ENCODE measurements at places on chromosomes 4 and X.

DNA sequence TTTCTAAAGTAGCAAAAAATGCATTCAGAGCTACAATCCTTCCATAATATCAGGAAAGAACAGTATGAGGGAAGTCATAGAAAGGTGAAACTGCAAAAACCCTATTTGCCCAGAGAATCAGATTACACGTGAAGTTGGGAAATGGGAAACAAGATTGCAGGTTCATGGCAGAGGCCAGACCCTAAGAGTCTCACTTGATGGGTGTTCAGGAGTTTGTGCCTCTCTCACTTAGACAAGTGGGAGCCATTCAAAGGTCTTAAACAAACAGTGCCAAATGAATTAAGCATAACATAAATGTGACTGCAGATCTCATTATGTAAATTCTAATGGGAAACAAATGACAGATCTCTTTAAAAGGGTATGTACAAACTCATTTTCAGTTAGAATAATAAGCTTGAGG is 91.6 kb downstream of the ARAP2 start:
- DNase-seq, result peak; percentile 59

DNA sequence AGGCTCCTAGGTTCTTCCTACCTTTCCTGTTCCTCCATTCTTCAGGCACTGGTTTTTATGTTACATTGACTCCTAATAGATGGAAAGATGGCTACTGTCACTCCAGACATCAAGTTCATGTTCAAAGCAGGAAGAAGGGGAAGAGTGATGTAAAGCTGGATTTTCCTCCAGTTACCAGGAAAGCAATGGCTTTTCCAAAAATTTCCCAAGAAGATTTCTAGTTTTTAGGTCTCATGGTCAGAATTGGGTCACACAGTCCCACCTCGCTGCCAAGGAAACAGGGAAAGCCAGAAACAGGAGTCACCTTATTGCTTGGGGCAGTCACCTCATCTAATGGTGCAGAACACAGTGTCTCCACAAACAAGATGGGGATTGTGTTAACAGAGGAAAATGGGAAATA is 21.5 kb downstream of the RXFP1 start:
- no peak for DNase-seq

GRCh38 chr4:1873776-1874175 is 2.6 kb downstream of the NSD2 start:
- no peak for DNase-seq

- DNase-seq, result no peak
These were observed 2337.6 kb downstream of the PCDH7 start for GRCh38 chr4:33057736-33058135.

DNA sequence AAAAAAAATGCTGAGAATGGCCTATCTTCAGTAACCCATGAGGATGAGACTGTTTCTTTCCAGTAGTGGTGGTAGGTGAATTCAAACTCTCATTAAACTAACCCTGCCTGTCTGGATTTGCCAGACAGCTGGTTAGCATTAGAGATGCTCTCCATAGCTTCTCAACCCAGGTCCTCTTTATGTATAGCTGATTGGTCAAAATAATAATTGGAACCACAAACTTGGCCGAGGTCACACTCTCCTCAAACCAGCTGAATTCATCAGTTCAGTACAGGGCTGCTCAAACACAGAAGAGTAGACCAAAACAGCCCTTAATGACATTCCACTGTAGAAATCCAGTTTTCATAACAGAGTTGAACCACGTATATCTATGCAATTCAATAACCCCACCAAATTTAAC is 85.3 kb downstream of the HCCS start:
- DNase-seq, result no peak

DNA sequence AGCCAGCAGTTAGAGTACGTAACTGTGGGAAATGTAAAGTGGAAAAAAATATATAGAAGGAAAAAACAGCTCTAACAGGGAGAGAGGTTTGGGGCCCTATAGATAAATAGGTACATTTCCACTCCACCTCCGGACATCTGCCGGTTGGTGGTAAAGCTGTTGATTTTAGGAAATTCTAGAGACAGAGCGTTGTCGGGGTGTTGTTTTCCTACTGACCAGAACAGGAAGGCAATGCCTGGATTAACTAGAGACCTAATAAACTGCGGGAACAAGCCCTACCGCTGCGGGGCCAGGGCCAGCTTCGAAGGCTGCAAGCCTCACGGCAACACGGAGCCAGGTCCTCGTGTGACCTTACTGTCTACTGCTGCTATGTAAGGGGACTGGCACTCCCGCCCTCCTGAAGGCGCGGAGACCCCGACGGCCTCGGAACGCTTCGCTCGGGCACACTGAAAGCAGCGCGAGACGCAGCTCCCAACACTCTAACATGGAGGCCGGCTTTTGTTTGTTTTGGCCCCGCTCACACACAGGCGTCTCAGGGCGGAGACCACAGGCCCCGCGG is 702 bp upstream of the CDKN2AIP start:
- no peak for DNase-seq

DNA sequence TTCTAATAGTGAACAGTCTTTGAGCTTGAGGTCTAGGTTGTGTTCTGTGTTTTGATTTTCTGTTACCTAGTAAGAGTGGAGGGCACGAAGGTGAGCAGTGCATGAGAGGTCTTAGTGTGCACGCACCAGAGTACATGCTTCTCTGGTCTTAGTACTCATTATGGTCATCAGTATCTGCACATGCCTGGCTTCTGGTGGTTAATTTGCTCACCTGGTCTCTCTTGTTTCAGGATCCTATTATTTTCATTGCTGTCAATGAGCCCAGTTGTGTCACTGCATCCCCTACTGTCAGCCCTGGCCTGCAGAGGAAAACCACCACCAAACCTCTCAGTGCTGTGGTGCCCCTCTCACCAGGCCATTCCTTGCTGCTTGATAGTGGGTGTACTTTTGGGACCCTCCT is 54.8 kb downstream of the NSUN7 start:
- no peak for DNase-seq

DNA sequence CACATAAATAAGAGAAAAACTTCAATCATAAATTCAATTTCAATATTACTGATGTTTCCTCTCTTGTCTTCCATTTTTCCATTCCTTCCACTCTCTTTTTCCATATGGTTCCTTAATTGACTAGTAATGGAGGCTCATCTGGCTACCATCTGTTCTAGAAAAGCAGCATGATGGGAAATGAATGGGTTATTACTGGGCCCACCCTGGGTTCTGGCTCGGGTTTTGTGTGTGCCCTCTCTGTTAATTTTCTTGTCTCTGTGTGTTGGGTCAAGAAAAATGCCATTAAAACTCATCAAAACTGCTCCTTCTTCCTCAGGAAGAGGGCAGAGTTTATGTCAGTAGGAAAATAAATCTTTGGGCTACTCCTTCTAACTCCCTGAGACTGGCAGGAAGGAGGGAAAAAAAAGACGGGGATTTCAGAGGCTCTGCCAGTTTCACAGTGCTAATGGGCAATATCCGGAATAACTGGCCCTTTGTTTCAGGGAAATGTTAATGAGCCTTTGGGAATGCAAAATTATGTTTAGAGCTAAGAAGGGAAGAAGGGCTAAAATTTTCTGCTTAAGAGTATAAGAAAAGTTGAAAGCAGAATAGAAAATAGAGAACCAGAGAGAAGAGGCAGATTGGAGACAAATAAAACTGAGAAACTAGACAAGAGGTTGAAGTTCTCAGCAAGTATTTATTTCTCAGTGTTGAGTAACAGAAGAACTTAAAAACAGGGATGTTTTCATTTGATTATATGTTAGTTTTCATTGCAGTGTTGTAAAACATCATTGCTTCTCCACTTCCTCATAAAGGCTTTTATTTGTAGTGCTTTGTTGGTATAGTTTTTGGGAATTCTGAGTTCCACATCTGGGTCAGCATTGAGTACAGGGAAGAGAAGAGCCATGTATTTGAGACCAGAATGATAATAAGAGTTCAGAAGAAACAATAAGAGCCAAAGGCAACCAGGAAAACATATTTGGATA is 19.7 kb downstream of the GABRB1 start:
- no peak for DNase-seq

DNA sequence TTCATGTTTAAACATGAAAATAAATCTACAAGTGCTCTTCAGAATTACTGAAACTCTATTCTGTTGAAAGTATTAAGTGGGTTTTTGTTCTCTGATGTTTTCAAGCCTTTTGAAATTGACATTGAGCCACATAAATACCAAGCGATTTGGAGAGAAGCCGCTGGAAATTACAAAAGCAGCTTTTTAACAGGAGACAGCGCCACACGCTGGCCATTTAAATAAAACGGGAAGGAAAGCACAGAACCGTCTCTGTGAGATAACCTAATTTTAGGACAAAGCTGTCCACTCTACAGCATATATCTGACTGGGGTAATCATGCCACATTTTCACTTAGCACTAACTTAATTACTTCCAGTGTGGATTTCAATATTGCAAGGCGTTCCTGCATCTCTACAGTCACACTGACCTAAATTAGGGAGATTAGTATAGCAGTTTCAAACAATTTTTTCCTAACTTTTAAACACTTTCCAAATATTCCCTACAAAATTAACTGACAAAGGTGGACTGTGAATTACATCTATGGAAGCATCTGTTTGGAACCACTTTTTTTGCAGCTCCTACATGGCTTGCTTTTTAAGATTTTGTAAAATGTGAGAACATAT is 6.8 kb upstream of the ANOS1 start:
- DNase-seq, result no peak

GRCh38 chr4:99221980-99222379 is 2.9 kb upstream of the ADH6 start:
- DNase-seq, result no peak

- DNase-seq, result no peak
These were observed 66.0 kb downstream of the MANBA start for GRCh38 chr4:102694791-102695190.

- DNase-seq, result no peak
These were observed 132.6 kb downstream of the ANAPC4 start for GRCh38 chr4:25509646-25510045.

DNA sequence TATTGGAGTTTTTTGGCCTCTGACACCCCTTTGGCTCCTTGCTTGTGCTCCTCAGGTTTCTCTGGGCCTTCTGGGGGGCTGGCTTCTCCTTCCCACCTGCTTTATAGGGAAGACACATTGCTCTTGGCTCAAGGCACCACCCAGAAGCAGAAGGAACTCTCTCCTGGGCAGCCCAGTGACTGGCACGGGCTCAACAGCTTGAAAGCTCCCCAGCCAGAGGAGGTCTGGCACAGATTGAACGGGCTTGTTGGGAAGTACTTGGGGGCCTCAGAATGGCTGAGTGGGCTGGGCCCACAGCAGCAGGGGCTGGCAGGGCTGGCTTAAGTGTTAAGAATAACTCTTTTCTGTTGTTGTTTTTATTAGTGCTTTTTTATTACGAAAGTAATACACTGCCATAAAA is 11.2 kb upstream of the ZNF185 start:
- no peak for DNase-seq

DNA sequence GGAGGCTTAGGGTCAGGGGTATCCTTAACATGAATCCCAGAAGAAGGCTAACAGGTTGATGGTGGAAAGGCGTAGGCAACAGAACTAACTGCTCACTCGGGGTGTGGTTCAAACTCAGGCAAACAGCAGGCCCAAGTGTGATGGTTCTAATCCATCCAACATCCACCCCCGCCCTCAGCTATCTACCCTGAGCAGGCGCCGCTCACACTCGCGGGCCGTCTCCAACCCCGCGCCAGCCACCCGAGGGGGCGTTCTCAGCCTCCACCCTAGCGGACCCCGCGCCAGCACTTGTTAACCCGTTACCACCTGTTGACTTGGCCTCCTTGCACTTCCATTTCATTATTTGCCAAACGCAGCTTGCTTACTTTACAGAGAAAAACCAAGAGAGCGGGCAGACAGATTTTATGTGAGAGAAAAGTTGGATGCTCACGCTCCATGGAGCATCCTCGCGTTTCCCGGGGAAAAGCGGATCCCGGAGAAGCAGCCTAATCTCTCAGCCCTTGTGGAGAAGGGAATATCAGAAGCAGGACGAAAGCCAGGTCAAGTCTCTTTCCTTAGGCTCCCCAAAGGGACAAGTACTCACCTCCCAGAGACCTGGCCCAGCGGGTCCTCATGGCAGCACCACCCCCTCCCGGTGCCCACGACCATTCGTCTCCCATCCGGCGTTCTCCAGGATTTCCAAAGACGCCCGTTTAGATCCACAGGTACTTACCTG is 773 bp downstream of the SNCA start:
- DNase-seq, result no peak

DNA sequence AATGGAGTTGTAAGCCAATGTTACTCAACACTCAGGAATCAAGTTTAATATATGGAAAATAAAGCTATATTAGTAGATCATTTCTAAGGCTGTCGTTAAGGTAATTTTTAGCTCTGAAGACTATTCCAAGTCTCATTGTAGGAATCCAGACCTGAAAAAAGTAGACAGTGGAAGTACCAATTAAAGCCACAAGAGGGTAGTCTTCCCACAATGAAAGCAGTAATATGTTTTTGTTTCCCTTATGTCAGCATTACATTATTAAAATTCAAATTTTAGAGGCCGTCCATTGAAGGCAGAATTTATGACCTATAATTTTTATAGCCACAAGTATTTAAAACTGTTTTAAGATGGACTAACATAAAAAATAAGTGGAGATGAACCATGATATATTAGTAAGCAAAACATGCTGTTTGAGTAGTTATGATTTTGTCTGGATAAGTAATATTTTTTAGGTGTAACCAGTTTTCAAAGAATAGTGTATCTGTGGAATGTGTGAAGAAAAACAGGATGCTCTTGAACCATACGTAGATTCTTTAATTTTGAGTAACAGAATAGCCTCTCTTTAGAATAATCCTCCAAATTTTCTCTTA is 372.6 kb upstream of the TECRL start:
- DNase-seq, result no peak

GRCh38 chr4:26022346-26023202 is 108.6 kb downstream of the SMIM20 start:
- no peak for DNase-seq

- no peak for DNase-seq
These were observed 14.5 kb downstream of the SHISA3 start for GRCh38 chr4:42411803-42412202.

GRCh38 chrX:73817393-73818199 is 254.6 kb downstream of the CHIC1 start:
- no peak for DNase-seq

DNA sequence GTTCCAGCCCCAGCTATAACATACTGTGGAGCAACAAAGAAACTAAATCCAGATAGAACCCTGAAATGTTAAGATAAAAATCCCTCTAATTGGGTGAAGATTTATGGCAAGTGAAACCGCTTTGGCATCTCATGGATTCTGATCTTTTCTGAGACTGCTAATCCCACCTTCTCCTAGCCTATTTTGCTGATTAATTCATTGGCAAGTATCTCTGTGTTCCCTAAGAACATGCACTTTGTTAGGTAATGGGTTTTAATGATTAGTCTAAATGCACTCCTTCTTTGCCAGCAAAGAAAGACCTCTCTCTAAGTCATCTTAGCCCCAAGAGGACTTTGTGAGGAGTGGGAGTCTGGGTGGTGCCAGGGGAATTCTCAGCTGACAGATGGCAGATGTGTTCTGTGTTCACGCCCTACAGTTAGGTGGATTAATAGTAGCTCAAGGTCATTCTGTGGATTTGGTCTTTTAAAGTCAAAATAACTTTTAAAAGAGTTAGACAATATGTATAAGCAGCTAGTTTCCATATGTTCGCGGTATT is 171.3 kb downstream of the UNC5C start:
- no peak for DNase-seq

GRCh38 chr4:56370377-56370776 is 16.9 kb downstream of the AASDH start:
- no peak for DNase-seq

Measured in NCI-H187 (cell line).